ENCODE measurements at places on chromosomes 2 and 18.

- DNase-seq, result no peak
Observed at GRCh38 chr2:231222318-231223000, 24.0 kb downstream of the ARMC9 start.

DNA sequence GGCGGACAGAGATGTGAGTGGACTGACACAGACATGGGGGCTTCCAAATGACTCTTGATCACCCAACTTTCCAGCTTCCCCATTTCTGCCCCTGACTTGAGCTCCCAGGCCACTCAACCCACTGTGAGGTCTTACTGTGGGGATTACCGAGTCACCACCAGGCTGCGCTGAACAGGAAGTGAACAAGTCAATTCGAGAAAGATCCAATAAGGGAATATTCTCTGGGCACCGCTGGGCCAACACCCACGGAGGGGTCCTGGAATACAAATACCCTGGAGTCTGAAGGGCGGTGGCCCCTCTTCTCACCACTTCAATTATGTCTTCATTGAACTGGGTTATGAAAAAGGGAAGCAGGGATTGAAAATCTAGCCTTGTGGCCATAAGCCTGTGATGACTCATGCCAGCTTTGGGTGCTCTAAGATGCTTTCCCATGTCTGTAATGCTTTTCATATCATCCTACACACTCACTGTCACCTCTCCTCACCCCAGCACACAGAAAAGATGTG lies 37.7 kb downstream of the BCL11A start:
- DNase-seq, result no peak

DNA sequence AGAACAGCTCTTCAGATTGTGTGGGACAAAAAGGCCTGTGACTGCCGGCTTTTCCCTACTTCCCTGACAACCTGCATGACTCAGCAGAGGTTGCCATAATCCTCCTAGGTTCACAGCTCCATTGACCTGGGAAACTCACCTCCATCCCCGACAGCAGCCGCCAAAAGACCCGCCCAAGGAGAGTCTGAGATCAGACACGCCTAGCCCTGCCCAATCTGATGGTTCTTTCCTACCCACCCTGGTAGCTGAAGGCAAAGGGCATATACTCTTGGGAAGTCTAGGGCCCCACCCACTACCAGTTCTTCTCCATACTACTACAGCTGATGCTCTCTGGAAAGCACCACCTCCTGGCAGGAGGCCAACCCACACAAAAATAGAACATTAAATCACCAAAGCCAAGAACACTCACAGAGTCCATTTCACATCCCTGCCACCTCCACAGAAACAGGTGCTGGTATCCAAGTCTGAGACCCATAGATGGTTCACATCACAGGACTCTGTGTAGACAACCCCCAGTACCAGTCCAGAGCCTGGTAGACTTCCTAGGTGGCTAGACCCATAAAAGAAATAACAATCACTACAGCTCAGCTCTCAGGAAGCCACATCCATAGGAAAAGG lies 140.6 kb downstream of the NETO1 start:
- DNase-seq, result no peak

DNA sequence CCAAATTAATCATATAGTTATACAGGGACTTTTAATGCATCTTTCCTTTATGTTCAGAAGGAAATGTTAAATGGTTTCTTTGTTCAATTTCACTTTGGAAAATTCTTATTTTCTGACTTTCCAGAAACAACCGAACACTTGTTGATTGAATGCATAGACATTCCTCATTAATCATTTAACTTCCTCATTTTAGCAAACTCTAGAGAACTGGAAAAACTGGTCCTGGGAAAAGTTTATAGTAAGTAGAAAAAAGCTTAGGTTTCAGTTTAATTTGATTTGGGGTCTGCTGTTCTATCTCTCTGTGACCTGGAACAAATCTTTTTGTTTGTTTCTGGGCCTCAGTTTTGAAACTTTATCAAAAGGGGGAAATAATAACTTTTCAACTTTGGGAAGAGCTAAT lies 320.4 kb downstream of the CMPK2 start:
- DNase-seq, result no peak

DNA sequence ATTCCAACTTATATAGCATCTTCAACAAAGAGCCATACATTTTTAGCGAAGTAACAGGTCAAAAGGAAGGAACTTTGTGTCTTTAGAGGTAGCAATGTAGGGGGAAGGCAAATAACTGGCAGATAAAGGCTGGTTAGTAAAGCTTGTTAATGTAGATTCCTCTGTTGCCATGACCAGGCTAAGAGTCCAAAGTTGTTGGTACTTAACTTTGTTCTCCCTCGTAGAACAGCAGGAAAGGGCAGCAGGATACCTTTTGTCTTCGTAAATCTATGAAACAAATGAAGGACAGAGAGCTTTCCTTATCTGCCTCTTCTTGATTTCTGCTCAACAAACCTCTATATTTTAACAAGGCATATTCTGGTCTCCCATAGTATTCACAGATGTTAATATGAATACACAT lies 18.6 kb downstream of the ZBTB14 start:
- no peak for DNase-seq

- no peak for DNase-seq
Observed at GRCh38 chr2:119710281-119710680, 31.3 kb downstream of the TMEM177 start.

DNA sequence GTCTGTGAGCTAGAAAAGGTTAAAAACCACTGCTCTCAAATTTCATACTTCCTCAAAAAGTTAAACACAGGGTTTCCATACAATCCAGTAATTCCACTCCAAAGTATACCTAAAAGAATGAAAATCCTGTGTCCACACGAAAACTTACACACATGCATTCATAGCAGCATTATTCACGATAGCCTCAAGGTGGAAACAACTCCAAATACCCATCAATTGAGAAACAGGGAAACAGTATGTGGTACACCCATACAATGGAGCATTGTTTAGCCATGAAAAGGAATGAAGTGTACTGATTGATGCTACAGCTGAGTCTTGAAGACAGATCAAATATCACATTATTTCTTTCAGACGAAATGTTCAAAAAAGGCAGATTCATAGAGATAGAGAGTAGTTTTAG lies 36.7 kb downstream of the UXS1 start:
- DNase-seq, result no peak

- DNase-seq, result no peak
Observed at GRCh38 chr18:36302676-36303075, 5.2 kb downstream of the FHOD3 start.

- DNase-seq, result no peak
Observed at GRCh38 chr2:19709553-19709952, 192.2 kb downstream of the TTC32 start.

DNA sequence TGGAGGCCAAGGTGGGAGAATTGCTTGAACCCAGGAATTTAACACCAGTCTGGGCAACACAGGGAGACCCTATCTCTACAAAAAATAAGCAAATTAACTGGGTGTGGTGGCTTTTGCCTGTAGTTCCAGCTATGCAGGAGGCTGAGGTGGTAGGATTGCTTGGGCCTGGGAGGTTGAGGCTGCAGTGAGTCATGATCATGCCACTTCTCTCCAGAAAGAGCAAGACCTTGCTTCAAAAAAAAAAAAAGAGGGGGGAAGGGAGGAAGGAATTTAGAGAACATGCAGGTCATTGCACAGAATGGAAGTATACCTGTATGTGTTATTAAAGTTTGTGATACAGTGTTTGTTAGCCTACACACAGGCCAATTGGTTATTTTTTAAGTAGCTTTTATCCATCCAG lies 25.8 kb downstream of the PKP4 start:
- DNase-seq, result no peak

DNA sequence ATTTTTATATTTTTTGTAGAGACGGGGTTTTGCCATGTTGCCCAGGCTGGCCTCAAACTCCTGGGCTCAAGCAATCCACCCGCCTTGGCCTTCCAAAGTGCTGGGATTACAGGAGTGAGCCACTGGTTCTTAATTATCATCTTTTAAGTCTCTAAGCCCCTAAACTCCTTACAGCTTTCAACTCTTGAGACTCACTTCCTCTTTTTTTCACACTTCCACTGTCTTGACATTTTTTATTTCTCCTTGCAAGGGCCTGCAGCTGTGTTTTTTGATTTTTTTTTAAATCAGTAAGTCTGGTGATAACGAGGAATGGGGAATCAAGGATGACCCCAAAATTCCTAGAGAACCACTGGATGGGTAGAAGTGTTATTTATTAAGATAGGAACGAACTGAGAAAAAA lies 8.6 kb upstream of the ABCB11 start:
- no peak for DNase-seq

GRCh38 chr18:55743736-55744135 lies 155.7 kb upstream of the TCF4 start:
- DNase-seq, result no peak

DNA sequence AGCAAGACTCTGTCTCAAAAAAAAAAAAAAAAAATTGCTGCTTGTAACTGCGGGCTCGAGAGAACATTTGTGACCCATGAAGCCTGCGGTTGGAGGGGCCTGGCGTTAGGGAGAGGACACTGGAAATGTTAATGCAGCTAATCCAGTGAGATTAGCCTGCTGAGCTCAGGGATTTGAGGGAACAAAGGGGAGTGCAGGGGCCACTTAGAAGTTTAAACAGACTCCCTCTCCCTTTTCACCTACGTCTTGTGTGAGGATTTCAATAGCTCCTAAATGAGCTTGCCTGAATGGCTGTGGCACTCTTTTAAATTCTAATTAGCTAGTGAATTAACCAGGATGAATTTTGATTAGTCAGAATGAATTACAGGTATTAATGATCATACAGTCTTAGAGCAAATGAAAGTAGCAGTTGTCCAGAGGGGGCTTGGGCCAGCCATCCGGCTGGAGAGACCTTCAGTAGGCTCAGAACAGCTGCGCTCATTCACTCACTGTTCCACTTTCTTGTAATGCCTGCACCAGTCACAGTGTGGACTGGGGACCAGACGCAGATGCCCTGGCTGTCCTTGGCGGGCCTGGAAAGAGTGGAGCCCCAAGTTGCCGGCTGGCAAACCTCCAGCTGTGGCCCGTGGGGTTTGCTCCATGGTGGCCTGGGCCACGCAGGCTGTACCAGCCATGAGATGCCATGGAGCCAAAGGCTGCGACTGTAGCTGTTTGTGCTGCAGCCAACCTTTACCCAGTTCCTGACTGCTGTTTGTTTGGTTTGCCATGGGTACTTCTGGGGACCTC lies 20.8 kb downstream of the LDLRAD4 start:
- no peak for DNase-seq

DNA sequence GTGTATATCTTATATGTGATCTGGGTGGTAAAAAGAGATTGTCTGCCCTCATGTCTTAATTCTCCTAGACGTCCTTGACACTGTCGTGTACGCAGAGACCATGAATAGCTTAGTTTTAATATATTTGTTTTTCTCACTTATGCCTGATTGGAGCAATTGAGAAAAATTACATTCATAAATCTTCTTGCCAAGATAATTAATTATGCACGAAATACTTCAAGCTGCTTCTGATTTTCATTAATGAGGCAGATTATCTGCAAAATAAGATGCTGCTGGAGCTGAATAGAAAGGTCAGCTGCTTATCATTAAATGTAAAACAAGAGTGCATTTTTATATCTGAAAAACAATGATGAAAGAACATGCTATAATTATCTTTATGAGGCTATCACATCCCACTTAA lies 95.9 kb downstream of the CCDC141 start:
- no peak for DNase-seq

DNA sequence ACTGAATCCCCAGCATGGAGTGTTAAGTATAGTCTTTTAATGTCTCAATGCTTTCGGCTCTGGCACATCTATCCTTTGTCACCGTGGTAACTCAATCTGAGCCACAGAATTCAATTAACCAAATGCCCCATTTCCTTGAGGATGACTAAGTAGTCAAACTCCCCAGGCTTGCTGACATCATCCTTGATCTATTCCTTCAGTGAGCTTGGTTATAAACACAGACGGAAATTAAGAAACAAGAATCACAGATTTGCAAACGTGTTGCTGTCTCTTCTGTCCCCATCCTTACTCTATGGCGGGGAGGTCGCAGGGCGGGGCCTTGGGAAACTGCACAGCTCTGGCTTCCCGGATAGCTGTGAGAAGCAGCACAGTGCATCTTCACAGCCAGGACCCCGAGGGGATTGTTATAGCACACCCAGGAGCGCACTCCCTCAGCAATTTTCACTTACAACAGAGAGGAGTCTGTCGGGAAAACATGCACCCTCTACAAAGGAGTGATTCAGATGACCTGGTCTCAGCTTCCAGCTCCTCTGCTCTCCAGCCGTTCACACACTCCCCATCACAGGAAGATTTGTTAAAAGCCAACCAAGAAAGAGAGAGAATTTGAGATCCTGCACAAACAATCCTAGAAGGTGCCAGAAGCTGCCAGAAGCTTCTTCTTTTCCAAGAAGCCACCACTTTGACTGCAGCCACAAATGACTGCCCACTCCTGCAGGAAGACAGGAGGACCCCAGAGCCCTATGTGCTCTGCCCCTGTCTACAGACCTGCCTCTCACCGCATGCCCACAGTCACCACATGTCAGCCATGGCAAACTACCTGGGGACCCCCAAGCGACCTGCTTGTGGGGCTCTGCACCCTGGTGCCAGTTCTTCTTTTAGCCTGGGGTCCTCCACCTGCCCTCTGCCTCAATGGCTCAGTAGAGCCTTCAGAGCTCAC lies 44.9 kb upstream of the YWHAQ start:
- no peak for DNase-seq

DNA sequence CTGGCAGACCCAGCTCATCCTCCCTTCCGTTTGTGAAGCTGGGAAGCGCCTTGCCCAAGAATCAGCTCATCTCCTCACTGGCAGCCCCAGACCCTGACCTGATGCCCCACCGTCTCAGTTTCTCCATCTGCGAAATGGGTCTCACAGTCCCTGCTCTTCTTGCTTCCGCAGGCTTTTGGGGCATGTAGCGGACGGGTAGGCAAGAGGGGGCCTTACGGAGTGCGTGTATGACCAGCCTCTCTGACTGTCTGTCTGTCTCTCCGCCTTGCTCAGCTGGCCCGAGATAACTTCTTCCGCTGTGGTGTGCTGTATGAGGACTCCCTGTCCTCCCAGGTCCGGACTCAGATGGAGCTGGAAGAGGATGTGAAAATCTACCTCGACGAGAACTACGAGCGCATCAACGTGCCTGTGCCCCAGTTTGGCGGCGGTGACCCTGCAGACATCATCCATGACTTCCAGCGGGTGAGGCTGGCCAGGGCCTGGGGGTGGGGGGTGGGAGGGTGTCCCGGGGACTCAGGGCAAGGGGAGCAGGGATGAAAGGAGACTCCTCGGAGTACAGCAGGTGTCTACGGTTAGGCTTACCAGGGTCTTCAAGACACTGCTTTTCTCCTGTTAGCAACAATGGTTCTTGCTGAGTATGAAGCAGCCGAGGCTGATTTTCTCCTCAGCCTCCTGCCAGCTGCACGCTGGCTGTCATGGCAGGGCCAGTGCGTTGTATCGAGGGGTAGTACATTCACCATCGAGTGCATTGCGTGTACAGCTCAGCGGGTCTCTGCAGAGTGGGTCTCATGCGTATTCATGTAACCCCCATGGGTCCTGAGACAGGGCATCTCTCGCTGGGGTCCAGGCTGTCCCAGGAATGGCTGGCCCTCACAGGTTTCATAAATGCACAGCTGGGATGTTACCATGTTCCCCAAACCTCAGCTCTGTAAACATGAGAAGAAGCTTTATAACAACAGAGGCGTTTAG lies 10.9 kb downstream of the ITM2C start:
- no peak for DNase-seq

GRCh38 chr2:95316466-95317122 lies 19.4 kb downstream of the KCNIP3 start:
- DNase-seq, result no peak
